Cortex of kidney (tissue), 1 donor: ENCODE measurements at places on chromosomes 1 and 21.

DNA sequence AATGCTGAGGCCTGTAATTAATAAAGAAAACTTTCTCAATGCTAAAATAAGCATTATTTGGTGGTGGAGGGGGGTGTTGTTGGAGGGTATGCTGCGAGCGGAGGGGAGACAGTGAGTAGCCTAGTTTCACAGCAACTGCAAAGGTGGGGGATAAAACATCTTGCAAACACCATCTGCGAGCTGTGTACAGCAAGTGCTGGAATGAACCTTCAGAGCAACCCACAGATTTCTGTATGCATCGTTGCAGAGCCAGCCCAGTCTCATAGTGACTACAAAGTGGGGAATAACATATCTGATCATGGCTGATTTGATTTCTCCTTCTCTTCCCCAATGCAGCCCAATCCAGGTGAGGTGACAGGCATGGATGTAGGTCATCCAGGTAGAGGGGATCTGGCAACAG, 80.7 kb upstream of the COG2 start:
- DNase-seq = no peak

GRCh38 chr1:30728832-30729638, 5.7 kb upstream of the MATN1 start:
- DNase-seq = no peak

DNA sequence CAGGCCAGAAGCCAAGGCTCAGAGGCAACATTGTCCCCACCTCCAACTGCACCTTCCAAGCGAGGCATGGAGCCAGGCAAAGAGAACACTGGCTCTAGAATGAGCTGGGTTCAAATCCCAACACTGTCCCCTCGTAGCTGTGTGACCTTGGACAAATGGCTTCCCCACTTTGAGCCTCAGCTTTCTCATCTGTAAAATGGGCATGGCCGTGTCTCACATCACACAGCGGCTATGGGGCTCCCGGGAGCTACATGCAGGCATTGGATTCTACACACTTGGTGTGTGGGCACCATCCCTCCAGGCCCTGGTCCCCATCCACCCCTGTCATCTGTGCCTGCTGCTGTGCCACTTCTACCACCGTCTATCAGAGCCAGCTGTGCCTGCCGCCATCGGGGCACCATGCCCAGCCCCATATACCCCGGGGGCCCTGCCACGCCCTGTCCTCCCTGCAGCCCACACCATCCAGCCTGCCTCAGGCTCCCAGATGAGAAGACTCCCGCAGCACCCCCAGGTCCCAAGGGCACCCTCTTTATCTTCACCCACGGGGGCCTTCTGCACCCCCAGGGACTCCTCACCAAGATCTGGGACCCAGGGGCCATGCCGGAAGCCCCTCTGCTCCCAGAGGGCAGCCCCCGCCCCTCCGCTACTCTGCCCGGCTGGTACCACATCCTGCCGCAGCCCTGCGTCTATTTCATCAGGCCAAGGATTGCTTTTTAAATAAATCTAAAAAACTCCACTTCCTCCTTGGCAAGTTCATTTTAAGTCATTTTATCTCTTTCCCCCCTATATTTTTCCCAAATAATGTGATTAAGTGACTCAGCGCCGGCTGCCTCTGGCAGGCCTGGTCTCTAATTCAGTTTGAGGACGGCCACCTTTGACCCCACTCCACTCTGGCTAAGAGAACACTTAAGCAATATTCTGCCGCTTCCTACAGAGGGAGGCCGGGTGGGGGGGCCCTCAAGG, 107.8 kb upstream of the TARDBP start:
- no peak for DNase-seq

DNA sequence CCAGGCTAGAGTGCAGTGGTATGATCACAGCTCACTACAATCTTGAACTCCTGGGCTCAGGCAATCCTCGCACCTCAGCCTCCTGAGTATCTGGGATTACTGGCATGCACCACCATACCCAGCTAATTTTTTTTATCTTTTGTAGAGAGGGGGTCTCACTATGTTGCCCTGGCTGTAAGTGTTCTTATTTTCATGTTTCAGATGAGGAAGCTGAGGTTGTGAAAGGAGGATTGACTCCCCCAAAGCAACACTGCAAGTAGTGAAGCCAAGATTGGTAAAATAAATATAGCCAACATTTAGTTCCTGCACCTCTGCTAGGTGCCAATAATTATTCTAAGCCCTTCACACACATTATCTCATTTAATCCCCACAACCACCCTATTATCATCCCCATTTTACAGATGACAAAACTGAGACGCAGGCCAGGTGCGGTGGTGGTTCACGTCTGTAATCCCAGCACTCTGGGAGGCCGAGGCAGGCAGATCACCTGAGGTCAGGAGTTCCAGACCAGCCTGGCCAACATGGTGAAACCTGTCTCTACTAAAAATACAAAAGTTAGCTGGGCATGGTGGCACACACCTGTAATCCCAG, 2.1 kb downstream of the PMVK start:
- DNase-seq = no peak

- DNase-seq = no peak
These were observed 43.2 kb upstream of the MTR start for GRCh38 chr1:236751935-236752334.

DNA sequence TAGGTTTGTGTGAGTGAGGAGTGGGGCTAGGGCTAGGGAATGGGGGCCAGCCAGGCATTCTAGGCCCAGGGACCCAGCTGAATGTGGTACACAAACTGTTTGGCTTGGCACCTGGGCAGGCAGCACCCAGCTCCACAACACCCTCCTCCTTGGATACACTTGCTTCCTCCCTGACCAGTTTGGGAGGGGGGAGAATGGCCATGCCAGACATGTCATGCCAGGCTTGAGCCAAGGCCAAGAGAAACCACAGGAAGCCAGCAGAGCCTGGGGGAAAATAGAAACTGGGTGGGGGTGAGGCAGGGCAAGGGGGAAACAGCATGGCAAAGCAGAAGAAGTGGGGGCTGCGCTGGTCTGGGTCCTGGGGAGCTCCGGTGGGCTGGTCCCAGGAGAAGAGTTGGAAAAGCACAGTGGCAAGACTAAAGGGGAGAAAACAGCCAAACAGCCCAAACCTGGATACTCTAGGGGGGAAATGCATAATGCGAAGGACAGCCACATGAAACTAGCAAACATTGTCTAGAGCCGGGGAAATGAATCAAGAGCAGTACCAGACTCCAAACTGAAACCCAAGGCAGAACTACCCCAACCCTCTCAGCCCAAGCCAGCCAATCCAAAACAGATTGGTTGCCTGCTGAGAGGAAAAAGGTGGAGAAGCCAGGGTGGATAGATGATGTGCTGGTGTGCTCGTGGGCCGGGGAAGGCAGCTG, 47.9 kb downstream of the LGR6 start:
- DNase-seq = no peak

- DNase-seq = no peak
These were observed 18.8 kb downstream of the SZRD1 start for GRCh38 chr1:16385659-16386453.

- no peak for DNase-seq
These were observed 37.9 kb downstream of the EPHA2 start for GRCh38 chr1:16117936-16118335.

GRCh38 chr1:197526736-197527371, 248.4 kb downstream of the DENND1B start:
- no peak for DNase-seq

GRCh38 chr21:22468893-22469292, 1470.7 kb downstream of the NCAM2 start:
- no peak for DNase-seq

DNA sequence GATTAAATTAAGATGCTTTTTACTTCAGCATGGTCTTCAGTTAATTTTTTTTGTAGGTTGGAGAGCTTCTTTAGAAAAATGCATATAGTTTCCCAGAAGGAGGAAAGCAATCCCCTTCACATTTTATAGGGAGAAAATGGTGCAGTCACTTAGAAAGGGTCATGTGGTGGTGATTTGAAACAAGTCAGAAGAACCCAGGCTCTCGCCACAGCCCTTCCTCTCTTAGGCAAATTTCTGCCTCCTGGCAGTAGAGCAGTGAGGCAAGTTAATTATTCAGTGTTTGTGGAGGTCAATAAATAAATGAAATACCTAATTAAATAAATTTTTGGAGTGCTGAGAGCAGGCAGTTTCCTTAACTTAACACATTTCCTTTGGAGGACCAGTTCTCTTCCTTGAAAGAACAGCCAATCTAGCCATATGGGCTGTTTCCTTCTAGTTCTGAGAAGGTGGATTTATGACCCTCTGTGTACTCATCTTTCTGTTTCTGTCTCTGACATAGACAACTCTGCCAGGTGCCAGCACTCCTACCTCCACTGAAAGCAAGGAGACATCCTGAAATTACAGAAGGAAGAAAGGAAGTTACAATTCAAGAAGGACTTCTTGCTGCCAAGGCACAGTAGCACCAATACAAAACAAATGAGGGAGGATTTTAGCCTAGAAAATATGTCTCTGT, 19.0 kb upstream of the POGZ start:
- DNase-seq = no peak

DNA sequence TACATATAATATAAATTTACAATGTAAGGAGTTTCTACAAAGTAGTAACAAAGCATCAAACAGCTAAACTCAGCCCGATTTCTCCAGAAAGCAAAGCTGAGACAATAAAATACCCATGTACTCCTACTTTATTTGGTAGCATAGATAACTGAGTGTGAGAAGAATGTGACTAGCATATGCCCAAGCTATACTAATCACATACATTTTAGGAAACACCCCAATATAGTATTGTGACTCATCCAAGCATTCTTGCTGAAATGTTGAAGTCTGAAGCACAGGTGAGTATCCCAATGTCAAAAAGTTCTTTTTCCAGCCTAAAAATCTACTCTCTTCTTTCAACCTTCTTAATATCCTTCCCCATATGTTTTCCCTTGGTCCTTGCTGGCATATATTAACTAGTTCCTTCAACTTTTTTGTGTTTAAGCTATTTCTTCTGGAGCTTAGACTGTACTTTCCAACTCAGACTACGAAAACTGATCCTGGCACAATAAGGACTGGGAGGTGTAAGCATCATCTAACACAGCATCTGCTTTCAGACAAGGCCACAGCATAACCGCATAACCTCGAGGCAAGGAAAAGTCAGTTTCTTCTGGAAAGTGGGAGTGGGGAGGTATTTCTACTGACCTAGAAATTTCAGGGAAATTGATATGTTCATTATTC, 163.0 kb upstream of the RNPC3 start:
- DNase-seq = no peak

- DNase-seq = no peak
These were observed 671.2 kb downstream of the MATN1 start for GRCh38 chr1:30052178-30052577.

DNA sequence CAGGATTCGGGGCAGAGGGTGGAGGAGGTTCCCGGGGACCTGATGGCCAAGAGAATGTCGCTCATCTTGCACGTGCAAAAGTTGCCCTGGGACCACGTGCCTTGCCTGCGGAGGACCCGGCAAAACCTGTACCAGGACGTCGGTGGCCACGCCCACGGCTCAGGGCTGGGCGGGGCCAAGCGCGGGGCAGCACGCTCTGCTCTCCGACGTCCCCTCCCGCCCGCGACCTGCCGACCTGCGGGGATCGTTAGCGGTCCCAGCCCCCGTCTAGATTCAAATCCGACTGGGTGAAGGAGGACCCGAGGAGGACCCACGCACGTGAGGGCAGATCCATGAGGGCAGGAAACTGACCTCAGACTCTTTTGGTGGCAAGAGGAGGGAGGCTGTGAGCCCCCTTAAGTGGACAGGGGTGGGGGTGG, at the start of gene C1orf167:
Gene C1orf167, plus strand, starts transcription at position 206 of the 419 bp plus-strand sequence. CDS start 2,208 bp downstream, outside the sequence.
- DNase-seq = no peak

DNA sequence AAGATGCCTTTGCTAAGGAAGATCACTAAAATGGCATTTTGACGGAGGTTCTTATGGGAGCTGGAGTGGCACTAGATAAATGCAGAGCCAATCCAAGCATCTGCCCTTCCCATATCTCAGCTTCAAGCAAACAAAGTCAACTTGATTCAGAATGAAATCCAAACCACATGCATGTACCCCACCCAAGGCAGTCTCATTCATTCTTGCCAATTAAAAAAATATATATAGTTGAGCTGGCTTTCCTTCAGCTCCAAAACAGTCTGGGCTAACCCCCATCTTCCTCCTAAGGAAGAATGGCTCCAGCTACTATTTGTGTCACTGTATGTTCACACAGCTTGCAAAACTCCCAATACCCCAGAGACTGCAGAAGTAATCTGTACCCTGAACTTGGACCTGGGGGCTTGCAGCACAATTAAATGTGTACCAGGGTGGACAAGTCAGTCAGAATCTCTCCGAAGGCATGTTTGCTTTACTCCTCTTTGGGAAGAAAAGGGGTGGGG, 35.4 kb downstream of the GPR3 start:
- DNase-seq = no peak

DNA sequence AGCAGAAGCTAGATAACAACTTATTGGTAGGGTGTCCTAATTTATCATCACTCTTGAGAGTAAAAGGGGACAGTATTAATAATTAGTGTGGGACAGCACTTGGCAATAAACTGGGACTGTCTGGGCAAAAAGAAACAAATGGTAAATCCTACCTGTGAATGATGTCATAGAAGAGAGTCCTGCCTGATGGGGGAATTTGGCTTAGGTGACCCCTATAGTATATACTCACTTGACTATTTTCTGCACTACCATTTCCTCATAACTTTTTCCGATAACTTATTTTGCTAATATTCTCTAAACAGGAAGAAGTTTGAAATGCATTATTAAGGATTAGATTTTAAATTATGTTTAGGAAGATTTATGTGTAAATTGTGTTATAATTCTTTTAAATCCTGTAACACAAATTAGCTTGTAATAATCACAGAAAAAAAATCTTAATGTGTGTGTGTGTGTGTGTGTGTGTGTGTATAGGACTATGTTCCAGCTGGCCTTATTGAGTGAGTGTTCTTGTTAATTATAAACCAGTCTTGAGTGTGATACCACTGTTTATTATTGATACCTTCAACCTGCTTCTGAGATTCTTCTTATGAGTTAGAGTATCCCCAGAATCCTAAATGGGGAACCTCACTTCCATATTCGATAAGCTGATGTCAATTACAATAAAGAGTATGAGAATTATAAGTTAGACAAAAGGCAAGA, 144.2 kb upstream of the C1orf105 start:
- no peak for DNase-seq

GRCh38 chr1:56074007-56074651, 505.2 kb downstream of the PLPP3 start:
- no peak for DNase-seq

GRCh38 chr1:26710811-26711210, 15.0 kb downstream of the ARID1A start:
- DNase-seq = no peak

- DNase-seq = no peak
These were observed 278.8 kb downstream of the ASTN1 start for GRCh38 chr1:176885751-176886150.

DNA sequence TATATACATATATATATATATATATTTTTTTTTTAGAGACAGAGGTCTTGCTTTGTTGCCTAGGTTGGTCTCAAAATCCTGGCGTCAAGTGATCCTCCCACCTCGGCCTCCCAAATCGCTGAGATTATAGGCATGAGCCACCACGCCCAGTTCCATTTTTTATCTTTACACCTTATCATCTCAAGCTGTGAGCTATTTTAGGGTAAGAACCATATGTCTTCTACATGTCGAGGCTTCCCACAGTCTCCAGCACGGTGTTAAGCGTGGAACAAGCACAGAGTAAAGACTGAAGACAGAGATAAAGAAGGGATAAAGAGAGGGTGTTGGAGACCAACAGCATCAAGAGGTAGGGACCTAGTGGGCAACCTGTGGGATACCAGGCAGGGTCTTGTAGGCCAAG, 14.2 kb downstream of the ARHGEF2 start:
- no peak for DNase-seq
